ENCODE measurements at places on chromosomes 6 and 20.

GRCh38 chr6:158032354-158032733 is 50.7 kb downstream of the SYNJ2 start:
- no peak for DNase-seq

GRCh38 chr6:125784365-125784764 is 6.4 kb upstream of the NCOA7 start:
- DNase-seq, result no peak

GRCh38 chr6:141326925-141327324 is 805.8 kb upstream of the GJE1 start:
- DNase-seq, result no peak

- no peak for DNase-seq
Observed at GRCh38 chr20:49207076-49207475, 12.1 kb upstream of the DDX27 start.

- DNase-seq, result no peak
Observed at GRCh38 chr6:121776054-121776453, 340.6 kb downstream of the GJA1 start.

DNA sequence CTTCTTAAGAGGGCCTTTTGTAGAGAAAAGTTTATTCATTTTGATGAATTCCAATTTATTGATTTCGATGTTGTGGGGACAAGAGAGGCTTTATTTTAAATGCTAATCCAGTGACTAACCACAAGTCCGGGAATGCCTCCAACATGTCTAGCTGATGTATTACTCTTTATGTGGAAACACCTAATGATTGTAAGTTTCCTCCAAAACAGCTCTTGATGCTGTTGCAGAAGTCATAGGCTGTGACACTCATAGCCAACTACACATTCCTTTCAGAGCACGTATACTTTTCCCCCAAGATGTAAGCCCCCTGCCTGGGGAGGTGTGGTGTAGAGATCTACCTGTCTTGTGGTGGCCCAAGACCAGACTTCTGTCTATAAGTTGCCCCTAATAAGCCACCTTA is 61.3 kb upstream of the RNF24 start:
- no peak for DNase-seq

DNA sequence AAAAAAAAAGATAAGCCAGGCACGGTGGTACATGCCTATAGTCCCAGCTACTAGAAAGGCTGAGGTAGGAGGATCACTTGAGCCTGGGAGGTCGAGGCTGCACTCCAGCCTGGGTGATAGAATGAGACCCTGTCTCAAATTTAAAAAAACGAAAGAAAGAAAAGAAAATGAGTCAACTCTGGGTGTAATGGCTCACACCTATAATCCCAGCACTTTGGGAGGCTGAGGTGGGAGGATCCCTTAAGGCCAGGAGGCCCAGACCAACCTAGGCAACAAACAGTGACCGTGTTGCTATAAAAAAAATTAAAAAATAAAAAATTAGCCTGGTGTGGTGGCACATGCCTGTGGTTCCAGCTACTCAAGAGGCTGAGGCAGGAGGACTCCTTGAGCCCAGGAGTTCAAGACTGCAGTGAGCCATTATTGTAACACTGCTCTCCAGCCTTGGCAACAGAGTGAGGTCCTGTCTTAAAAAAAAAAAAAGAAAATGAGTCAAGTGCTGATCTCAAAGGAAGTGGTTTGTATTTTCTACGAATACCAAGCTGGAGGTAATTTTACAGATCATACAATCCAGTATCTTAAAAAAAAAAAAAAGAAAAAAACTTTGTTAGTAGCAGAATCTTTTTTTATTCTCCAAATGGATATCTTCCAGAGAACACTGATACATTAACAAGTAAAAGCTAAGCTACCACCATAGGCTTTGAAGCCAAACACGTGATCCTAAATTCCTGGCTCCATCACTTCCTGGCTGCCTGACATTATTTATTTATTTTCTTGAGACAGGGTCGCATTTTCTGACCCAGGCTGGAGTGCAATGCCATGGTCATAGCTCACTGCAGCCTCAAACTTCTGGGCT is 5.7 kb downstream of the COMMD7 start:
- DNase-seq, result no peak

- no peak for DNase-seq
Observed at GRCh38 chr20:33438481-33438880, 5.1 kb downstream of the SNTA1 start.

- no peak for DNase-seq
Observed at GRCh38 chr6:73299151-73299971, 36.4 kb upstream of the KHDC1 start.

GRCh38 chr6:34332251-34333198 is 59.9 kb downstream of the NUDT3 start:
- DNase-seq, result no peak

GRCh38 chr6:148747145-148747470 is 278 bp downstream of the UST start:
- no peak for DNase-seq

DNA sequence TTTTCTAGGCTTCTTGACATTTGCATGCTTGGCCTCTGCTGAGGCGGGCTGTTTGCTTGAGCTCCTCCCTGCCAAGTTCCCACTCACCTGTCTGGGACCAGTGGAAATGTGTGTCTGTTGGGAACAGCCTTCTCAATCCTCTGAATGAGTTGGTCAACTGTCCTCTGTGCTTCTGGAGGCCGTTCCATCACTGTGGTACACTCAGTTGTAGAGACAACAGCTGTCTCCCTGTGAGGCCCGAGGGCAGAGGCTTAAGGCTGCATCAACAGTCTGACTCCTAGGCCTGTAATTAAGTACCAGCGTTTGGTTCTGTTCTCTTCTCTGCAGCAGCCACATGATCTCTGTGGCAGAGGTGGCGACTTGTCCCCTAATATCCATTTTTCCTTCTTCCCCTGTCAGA is 110.9 kb downstream of the CDC5L start:
- no peak for DNase-seq

GRCh38 chr20:54104781-54105180 is 34.4 kb upstream of the BCAS1 start:
- no peak for DNase-seq

- DNase-seq, result no peak
Observed at GRCh38 chr20:58651559-58651945, 469 bp downstream of the STX16 start.

DNA sequence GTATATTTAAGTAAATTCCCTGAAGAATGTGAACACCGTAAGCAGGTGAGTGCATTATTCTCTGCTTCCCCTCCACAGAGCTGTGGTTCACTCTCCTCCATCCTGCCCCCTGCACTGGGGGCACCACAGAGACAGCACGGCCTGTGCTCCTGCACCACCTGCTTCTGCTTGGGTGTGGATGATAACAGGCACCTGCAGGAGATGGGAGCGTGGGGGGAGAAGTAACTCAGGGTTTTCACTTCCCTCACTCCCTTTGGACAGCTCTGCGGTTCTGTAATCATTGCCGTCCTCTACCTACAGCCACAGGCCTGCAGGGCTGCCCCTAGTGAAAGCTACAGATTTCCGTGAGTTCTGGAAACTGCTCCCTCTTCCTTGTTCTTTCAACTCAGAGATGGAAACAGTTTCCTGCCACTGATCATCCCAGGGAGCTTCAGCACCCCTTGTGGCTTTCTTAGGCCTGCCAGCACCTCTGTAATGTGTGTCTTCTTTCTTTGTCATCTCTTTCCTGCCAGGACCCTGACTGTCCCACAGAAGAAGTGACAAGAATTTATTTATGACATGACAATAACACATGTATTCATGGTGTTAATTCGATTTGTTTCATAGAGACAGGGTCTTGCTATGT is 21.3 kb upstream of the MICB start:
- DNase-seq, result no peak

DNA sequence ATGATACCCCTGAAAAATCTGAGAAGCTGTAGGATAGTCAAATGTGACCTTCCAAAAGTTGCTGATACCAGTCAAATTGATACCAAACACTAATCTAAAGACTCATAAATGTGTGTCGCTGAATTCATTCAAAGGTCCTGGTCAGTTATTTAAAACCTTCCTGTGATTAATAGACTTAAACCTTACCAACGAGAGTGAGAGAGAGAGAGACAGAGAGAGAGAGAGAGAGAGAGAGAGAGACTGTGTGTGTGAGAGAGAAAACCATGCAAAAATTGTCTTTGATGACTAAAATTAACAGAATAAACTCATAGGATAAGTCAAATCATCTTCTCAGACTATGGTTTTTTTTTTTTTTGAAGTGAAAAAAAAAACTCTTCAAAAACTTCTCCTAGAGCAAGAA is 370.9 kb upstream of the HS3ST5 start:
- DNase-seq, result no peak

- DNase-seq, result no peak
Observed at GRCh38 chr6:20204512-20204894, 7.8 kb downstream of the MBOAT1 start.

DNA sequence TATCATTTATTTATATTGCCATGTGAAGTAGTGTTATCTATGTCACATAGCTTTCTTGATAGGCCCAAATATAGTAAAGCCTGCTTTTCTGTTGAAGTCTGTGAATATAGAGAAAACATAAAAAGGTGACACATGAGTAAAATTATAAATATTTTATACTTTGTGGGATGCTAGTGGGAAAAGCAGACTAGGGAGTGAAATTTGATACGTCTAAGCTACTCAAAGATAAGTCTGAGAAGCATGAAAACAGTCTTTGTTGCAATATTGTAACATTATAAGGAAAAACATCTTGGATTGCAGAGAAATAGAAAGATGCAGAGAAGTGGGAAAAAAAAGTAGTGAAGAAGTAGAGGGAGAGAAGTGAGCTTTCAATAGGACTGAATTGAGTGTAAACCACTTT is 75.4 kb downstream of the ZNF292 start:
- DNase-seq, result no peak

DNA sequence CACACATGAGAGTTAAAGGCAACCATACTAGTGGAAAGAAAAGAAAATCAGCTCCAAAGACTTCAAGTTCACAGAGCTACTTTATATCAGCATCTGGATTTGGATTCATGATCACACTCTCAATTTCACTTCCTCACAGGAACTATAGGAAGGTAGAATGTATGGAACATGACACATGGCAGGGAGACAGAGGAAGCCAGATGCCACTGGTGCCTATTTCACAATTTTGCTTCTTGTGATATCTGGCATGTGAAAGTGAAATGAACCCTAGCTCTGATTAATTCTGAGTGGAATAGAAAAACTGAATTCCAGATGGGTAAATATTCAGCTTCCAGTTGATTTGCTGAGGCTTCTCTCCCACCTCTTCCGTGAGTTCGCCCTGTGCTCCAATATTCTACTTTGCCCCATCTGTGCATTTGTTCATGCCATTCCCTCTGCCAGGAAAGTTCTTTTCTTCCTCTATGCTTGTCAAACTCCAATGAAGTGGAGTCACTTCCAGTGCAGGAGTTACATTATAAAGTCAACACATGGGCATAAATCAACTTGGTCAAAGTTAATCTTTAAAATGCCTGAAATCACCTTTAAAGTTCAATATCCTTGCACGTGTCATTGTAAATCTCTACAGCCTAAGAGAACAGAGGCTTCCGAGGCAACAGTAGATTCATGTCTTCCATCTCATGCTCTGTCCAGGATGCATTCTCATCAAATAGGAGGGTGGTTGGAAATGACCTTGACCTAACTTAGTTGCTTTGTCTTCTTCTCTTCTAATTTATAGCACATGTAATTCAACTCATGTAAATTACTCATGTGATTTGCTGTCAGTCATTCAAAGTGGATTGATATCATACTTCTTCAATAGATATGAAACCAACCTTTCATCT is 275.3 kb downstream of the HIVEP2 start:
- no peak for DNase-seq

DNA sequence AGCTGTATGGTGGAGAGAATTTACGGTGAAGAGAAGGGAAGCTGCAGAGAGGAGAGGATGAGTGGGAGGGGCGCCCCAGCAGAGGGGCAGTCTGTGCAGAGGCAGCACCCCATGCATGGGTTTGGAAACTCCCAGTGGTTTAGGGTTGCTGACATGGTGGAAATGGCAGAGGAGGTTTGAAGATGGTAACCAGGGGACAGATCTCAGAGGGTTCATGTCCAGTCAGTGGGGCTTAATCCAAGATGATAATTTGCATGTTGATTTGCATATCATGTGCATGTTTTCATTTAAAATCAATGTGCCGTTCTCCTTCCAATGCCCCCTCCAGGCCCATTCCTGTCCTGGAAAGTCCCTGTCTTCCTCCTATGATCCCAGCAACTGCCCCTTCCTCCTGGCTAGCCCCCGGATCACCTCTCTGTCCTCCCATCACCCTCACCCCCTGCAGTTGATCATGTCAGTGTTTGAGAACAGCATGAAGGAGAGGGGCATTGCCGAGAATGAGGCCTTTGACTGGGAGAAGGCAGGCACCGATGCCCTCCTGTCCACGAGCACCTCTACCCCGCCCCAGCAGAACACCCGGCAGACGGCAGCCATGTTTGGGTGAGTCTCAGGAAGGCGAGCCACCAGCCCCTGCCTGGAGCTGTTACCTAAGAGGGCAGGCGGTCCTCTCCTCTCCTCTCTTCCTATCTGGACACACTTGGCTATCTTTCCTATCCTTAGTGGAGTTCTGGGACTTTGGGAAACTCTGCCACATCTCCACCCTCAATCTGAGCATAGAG is 14.3 kb downstream of the TTBK1 start:
- no peak for DNase-seq

DNA sequence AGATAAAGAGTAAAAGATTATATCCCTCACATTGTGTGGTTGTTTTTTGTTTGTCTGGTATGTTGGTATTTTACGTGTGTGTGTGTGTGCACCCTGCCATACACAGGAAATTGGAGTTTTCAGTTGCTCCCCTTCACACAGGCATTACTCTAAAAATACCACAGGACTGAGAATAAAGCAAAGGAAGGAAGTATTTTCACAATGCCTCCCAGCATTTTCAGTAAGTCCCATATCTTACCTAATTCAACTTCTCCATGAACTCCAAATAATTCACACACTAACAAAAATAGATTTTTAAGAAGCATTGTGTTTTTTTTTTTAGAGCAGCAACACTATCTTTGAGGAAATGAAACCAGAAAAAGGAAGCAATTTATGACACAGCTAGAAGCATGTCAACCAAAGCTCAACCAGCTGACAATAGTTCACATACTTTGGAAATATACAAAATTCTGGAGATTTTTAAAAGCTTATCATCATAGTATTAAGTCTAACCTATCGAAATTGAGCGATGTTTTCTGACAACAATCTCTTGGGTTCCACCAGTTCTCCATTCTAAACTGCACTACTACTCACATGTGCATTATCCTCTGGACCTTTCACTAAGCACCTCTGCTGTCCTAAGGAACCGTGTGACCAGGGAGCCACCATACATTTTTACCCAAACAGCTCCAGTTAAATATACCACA is 2.1 kb downstream of the UBE2J1 start:
- DNase-seq, result no peak

GRCh38 chr6:75481936-75482593 is 11.5 kb downstream of the FILIP1 start:
- no peak for DNase-seq

GRCh38 chr6:153437193-153437592 is 306.1 kb upstream of the RGS17 start:
- no peak for DNase-seq

Measured in effector memory CD4-positive, alpha-beta T cell (primary cell).